ENCODE measurements at places on chromosomes 7 and 10. TPM values are rescaled to one million over a fixed set of nuclear protein-coding genes. Genes with fewer than 3 reads are reported as not detected.

CRTAC1 gene
- 0.48 TPM for total RNA-seq

CDK14 gene
- total RNA-seq: 40.3 TPM

GIMAP8 gene
- total RNA-seq: 3.0 TPM

PDE6C gene
- not detected for total RNA-seq

CALHM3 gene
- not detected for total RNA-seq

GRCh38 chr7:1915956-1916600 lies 246.0 kb downstream of the ELFN1 start:
- DNase-seq: no peak

DNA sequence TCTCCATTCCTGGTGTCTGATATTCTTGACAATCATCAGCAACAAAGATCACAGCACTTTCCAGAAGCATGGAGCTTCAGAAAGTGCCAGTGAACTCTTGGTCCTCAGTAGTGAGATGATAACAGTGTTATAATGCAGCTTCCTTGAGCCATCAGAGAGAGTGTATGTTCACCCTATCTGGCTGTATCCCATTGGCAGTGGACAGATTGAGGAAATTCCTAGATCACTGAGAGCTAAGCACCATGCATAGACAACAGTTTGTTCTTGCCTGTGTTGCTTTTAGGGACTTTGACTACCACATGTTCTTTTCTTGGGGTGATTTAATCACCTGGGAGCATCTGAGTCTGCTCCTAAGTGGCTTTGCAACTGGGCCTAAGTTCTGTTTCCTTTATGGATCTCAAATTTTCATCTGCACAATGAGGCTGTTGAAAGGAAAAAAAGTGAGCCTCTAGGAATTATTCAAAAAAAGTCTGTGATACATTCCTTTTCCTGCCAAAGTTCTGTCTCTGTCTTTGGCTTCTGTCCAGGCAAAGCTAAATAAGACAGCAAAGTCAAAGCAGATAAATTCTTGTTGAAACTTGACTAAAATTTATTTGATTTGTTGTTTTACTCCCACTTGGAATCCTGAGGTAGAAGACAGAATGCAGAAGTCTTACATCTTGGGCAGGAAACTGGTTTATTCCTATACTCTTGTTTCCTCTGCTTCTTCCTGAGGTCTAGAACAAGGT lies 14.5 kb upstream of the ZNF282 start:
- no peak for DNase-seq

DNA sequence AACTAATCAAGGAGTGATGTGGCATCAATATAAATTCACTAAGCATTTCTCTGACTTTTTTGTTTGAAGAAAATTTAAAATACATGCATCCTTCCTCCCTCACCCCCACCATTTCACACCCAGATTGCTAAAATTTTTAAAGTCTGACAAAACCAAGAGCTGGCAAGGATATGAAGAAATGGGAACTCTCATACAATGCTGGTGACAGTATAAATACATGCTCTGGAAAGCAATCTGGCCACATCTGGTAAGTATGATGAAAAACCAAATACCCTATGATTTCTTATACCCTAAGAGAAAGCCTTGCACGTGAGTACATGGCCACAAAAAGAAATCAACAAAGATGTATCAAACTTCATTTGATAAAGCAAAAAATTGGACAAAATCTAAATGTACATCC lies 31.2 kb downstream of the P4HA1 start:
- no peak for DNase-seq

GRCh38 chr10:98388101-98388655 lies 26.8 kb downstream of the PYROXD2 start:
- DNase-seq: no peak

DNA sequence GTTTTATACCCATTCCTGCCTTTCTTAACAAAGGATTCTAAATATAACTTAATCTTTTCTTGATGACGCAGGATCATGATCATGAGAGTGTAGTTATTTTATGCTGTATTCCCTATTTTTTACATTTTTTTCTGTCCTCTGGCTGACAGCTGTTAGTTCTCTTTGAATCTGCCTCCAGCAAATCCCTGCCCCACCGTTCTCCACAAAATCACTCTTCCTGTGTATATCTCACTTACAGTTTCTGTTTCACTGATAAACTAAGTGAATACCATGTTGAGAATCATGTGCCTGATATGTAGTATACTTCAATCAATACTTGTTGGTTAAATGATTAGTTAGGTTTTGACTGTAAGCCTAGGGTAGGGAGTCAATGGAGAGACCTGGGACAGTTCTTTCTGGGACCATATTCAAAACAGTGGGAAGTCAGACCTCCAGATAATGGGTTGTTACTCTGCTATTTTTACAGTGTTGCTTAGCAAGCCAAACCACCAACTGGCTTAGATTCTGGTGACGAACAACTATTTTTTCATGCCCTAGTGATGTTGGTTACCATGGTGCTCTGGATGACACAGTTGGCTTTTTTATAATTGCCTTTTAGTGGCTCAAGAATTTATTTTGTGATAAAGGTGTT lies 12.8 kb downstream of the CNNM1 start:
- DNase-seq: no peak

GRCh38 chr7:112462236-112462635 lies 12.0 kb downstream of the IFRD1 start:
- DNase-seq: no peak

- DNase-seq: no peak
Measured at GRCh38 chr7:2211926-2212325, 20.8 kb downstream of the MAD1L1 start.

- DNase-seq: no peak
Measured at GRCh38 chr10:24703700-24704099, 20.0 kb downstream of the ARHGAP21 start.

All from omental fat pad (tissue), 4 donors.